ENCODE measurements at places on chromosomes 11 and 22.
A peak's percentile ranks its signal among the peaks of the same experiment; 100 is the strongest.

- no peak for DNase-seq
These were observed 1.1 kb upstream of the CLTCL1 start for GRCh38 chr22:19292458-19293230.

- DNase-seq, result peak; percentile 89
These were observed 2.5 kb downstream of the CPT1A start for GRCh38 chr11:68839054-68839865.

DNA sequence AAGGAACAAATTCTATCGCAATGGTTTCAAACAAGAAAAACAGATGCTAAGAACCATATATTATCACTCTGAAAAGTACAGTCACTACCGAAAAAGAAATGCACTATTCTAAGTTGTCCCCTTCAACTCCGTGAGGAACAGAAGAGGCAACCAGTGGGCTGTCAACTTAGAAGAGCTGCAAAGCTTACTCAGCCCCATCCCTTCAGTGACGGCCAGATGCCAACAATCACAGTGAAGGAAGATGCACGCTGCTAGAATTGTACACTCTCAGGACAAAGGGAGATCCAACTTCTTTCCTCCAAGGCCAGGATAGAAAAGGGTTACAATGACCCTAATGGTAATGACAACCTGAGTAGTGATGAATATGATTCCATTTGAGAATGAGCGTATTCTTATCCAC, 38.5 kb upstream of the CHKA start:
- no peak for DNase-seq

- no peak for DNase-seq
These were observed 42.0 kb downstream of the OR4D9 start for GRCh38 chr11:59553323-59553722.

- DNase-seq, result peak; percentile 78
These were observed at the start of gene SLC25A22 for GRCh38 chr11:798093-798713. Gene SLC25A22 (minus strand): TSS chr11:798281. CDS start chr11:795006, 3,275 bp downstream.

GRCh38 chr11:6333095-6333494, 12.8 kb upstream of the CAVIN3 start:
- no peak for DNase-seq

DNA sequence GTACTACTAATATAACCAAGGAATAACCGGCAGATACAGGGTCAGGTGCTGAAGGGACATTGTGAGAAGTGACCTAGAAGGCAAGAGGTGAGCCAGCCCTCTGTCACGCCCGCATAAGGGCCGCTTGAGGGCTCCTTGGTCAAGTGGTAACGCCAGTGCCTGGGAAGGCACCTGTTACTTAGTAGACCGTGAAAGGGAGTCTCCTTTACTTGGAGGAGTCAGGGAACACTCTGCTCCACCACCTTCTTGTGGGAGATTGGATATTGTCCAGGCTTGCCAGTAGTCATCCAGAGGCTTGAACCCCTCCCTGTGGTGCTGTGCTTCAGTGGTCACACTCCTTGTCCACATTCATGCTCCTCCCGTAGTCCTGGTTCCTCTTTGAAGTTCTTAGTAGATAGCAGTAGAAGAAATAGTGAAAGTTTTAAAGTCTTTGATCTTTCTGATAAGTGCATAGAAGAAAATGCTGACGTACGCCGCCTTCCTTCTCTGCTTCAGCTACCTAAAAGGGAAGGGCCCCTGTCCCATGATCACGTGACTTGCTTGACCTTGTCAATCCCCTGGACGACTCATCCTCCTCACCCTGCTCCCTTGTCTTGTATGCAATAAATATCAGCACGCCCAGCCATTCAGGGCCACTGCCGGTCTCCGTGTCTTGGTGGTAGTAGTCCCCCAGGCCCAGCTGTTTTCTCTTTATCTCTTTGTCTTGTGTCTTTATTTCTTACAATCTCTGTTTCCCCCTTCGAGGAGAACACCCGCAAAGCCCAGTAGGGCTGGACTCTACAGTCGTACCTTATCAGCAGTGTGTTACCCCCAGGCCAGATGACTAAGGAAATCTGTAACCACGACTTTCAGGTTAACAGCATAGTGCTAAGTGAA, 6.1 kb downstream of the NUP50 start:
- no peak for DNase-seq

GRCh38 chr11:1763336-1763795, 361 bp downstream of the CTSD start:
- no peak for DNase-seq

- no peak for DNase-seq
These were observed 696 bp upstream of the MARK2 start for GRCh38 chr11:63838150-63838677.

DNA sequence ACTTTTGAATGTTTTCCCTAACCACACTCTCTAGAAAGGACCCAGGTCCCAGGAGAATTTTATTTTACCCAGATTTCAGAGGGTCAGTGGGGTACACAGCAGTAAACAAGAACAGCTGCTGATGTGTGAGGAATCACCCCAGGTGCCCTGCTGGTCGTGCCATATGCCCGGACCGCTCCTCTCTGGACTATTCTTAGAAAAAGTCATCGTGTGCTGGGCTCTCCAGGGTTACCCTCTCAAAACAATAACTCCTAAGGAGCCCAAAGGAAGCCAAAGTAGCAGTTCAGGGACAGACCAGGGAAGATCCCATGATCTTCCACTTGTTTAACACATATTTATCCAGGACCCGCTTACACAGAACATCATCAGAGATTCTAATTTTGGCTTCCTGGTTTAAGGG, 29.7 kb downstream of the LRP4 start:
- no peak for DNase-seq

- DNase-seq, result peak; percentile 7
These were observed 6.5 kb downstream of the DCPS start for GRCh38 chr11:126310200-126310991.

DNA sequence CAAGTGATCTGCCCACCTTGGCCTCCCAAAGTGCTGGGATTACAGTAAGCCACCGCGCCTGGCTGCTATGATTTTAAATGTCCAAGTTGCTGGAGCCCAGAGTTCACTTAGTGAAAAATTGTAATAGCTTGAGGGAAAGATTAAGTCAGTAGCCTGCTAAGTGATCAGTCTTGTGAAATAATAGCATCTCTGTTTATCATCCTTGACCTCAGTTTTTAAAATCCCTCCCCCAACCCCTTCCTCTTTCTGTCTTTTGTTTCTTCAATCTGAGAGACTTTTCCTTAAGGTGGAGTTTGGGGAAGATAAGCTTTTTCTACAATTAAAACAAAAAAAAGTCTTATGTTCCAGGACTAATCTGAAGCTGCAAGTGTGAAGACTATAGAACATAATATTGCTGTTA, 6.4 kb downstream of the HIPK3 start:
- no peak for DNase-seq

GRCh38 chr22:23782252-23782651, 4.5 kb upstream of the SMARCB1 start:
- DNase-seq, result no peak

DNA sequence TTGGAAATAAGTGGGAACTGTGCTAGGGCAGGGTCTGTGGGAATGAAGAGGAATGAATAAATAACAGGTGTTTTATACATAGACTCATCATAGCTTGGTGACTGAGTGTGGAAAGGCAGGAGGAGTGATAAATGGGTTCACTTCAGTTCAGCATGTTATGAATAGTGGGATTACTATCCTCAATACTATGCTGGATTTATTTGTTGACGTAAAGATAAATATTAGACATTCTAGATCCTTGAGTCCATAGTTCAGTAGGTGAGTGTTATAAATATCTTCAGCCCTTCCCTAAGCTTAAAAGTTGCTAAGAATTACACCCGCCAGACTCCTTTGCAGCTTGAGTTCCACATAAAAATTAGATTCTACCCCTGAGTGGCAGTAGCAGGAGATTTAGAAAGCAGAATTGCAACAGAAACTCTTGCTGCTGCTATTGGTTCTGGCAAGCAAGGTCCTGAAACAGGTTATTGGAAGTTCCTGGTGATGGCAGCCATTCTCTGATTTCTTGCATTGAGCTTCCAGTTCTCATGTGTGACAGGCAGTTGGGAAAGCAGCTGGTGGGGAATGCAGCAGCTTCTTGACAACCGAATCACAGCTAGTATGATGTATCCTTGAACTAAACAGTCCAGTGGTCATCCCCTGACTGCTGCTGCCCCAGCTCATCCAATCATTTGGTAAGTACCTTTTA, 1558.9 kb downstream of the FAM181B start:
- no peak for DNase-seq

- no peak for DNase-seq
These were observed 4.0 kb downstream of the PHOX2A start for GRCh38 chr11:72239849-72240460.

DNA sequence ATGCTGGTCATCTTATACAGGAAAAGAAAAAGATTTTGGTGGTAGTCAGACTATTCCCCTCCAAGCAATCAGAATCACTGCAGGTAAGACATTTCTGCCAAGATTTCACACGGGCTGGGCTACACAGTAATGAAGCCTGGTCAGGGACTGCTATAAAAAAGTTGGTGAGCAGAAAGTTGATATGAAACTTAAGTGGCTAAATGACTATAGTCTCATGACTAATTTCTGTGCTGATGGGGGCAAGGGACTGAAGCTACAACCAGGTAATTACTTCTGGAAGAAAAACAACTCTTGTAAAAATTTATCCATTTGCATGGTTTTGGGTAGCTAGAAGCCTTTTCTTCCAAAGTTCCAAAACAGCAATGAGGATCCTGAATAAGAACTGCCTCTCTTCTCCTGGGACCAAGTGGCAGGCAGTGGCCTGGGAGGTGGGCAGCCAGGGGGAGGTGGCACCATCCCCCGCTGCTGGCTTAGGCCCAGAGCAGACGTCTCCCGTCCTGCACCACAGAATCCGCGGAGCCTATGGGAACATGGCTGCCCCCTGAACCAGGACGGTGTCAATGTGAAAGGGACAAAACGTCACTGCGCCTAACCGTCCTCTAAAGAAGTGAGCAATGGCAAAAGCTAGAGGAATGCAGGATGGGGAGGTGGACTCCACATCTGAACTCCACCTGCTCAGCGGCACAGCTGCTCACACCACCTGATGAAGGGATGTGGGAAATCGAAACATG, 122.6 kb upstream of the LMO1 start:
- no peak for DNase-seq

DNA sequence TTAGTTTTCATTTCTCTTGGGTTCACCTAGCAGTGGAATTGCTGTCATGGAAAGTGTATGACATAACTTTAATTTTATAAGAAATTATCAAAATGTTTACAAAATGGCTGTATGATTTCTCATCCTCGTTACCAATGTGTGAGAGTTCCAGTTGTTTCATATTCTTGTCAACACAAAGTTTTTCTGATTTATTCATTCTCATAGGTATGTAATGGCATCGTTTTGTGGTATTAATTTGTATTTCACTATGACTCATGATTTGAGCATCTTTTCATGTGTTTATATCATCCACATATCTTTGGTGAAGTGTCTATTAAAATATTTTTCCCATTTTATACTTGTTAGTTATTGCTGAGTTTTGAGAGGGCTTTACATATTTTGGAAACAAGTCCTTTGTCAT, 5.5 kb downstream of the FAM111B start:
- no peak for DNase-seq

DNA sequence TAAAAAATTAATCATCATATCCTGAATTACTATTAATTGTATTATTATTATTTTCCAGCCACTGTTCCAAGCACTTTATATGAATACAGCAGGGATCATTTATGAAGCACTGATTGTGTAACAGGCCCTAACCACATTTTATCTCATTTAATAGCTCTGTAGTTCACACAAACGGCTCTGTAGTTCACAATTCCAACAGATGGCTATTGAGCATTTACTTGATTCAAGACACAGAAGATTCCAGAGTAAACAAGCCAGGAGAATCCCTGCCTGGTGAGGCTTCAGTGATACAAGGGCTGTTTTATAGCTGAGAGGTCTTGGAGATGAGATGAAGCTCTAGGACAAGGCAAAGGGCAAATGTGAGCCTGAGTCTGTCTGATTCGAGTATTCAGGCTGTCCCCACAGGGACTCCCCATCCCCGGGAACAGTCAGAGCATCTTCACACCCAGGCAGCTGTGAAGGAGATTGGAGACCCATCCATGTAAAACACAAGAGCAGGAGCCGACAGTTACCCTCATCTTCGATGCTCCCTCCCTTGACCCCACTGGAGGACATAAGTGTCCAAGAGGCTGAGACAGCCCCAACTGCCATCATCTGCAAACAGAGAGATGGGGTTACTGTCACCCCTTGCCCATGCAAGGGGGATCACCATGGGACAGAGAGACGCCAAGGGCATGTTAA, 222.5 kb downstream of the MN1 start:
- no peak for DNase-seq

- DNase-seq, result no peak
These were observed 1500.4 kb downstream of the TBC1D22A start for GRCh38 chr22:48262596-48263430.

GRCh38 chr11:1494650-1495049, 8.1 kb upstream of the MOB2 start:
- DNase-seq, result no peak

DNA sequence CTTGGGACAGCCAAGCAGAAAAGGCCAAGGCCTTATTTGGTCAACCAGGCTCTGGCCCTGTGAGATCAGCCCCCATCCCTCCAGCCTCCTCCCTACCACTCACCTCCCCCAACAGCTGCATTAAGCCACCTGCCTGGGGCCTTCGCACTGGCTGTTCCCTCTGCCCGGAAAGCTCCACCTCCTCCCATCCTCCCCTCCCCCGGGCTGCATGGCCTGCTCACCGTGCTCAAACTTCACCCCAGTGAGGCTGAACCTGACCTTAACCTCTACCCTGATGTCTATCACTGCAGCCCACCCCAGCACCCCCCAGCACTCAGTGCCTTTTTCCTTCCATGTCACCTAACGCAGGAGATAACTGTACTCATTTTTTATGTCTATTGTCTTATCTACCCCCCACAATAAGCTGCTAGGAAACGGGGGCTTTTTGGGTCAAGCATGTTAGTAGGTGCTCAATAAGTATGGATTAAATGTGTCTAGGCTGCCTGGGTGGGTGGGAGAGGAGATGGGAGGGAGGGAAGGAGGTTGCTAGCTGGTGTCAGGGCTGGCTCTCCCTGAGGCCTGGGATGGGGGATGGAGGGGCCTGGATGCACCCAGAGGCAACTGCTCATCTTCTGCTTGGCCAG, 912 bp downstream of the PTPRCAP start:
- DNase-seq, result no peak

GRCh38 chr22:16965083-16965482, 42.9 kb downstream of the GAB4 start:
- no peak for DNase-seq

DNA sequence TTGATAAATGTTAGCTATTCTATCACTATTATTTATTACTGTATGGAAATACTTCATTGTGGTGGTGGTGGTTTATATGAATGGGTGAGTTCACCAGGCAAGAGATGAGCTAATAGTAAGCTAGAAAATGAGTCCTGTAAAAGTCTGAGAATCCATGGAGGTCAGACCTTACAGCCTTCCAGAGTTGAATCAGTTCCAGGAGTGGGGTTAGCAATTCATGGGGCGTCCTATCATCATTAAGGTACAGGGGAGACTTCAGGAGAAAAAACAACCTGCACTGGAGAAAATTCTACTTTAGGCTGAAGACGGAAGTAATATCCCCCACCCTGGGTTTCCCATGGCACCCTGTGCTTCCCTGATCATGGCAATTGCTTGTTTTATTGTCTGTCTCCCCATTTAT, 6.5 kb downstream of the SYT13 start:
- DNase-seq, result no peak

DNA sequence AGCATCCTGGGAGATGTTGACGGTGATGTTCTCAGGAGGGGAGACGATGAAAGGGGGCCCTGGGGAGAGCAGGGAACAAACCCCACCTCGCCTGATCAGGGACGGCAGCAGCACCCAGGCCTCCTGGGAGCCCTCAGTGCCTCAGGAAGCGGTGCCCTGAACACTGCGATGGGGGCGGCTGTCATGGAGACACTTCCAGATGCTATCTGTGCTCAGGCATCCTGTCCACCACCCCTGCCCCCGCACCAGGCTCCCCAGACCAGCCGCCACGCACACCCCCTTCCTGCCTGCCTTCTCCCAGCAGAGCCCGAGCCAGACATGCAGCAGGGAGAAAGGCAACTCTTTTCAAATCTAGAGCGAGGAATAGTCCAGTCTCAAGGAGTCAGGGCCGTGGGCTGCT, 20.6 kb downstream of the IGSF9B start:
- DNase-seq, result no peak

Data from stimulated activated CD4-positive, alpha-beta T cell treated with anti-CD3 and anti-CD28 coated beads, Interleukin-1b, Interleukin-23, amount 100 ng/mL, for 1 hour (primary cell).